Fibroblast of skin of left biceps (primary cell): ENCODE measurements at places on chromosomes 2 and 18.

DNA sequence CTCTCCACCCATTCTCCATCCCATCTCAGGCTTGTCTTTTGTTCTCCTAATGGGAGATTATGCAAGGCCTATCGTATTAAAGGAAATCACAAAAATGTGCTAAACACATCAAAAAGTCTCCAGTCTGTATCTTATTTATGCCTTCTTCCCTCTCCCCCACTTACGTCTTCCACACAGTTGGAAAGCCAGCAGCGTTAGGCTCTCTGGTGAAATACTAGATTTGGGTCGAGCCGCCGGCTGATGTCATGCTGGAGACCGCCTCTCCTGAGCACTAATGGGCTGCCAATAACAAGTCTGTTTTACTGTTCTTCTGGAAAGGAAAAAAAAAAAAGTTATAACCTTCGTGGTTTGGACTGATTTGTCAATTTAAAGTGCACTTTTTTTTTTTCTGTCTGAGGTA is 182.7 kb upstream of the SIX2 start:
- DNase-seq: no peak

DNA sequence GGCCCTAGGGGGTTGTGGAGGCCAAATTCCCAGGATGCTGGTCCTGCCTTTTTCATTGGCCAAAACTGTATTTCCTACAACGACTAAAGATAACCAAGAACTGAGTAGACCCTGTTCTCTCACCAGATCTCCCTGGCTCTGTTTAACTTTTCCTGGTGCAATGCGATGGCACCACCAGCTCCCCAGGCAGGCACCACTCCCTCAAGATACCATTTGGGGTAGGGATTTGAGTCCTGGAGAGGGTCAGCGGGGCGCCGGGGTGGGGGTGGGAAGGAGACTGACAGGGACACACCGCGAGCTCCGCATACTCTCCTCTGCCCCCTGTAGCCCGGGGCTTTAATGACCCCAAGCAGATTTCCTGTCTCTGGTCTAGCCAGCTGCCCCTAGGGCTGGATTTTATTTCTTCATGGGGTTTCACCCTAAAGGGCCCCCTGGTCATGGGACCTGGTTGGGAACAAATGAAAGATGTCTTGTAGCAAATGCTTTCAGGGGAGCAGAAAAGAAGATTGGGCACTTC is 7.3 kb downstream of the SIX2 start:
- DNase-seq: no peak

- DNase-seq: no peak
Observed at GRCh38 chr2:16664809-16665747, 556 bp downstream of the CYRIA start.

- no peak for DNase-seq
Observed at GRCh38 chr2:202064881-202065230, 8.2 kb upstream of the KIAA2012 start.

DNA sequence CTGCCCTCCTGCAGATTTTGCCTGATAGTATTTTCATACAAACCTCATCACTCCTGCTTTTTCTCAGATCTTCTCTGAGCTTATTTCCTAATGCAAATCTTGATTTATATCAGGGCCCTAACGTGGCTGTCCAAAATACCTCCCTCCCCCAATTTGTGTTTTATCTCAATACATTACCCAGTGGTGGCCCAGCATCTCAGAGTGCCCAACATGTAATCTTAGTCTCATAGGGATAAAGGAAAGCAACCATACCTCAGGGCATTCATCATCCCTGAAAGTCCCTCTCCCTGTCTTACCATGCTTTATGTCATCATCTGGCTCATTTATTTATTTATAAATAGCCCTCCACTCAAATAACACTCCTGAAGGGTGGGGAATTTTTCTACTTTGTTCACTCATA is 135.3 kb downstream of the SLC8A1 start:
- DNase-seq: no peak

DNA sequence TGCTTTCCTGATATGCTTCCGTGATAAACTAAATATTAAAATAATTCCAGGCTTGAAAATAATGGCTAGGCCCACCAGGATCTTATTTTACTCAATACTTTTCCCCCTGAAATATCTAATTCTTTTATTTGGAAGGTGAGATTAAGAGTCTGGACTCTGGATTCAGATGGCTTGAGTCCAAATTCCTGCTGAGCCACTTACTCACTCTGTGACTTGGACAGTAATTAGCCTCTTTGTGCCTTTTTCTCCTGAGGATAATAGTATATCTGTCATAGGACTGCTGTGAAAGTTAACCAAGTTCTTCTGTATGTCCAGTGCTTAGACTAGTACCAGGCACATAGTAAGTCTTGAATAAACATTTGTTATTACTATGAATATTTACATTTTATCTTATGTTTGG is 127.3 kb upstream of the ERBB4 start:
- no peak for DNase-seq

- no peak for DNase-seq
Observed at GRCh38 chr2:71253476-71253875, 26.6 kb upstream of the PAIP2B start.

- no peak for DNase-seq
Observed at GRCh38 chr18:1483385-1483784, 578.7 kb downstream of the ADCYAP1 start.

GRCh38 chr2:186637497-186637800 is 47.6 kb downstream of the ITGAV start:
- no peak for DNase-seq
